Esophagus squamous epithelium (tissue), 5 donors: ENCODE measurements at places on chromosomes 5 and 9.
A peak's percentile ranks its signal among the peaks of the same experiment; 100 is the strongest.

DNA sequence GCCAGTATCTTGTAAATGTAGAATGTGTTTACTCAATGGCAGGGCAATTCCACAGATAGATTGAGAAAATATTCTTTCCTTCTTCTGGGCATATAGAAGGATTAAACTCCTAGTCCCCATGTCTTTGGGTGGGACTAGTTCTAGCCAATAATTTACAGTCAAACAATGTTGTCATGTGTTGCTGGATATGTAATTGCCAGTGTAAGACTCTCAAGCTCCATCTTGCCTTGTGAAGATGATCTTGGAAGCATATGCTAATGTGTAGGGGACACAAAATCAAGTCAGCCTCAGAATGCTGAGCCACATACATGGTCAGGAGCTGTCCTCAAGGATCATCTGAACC lies 386.9 kb downstream of the CETN3 start:
- no peaks in the 10 kb centered on the region for H3K27me3 ChIP-seq
- H3K4me3 ChIP-seq: no peak overlapping the region
- H3K27ac ChIP-seq: no peak overlapping the region

DNA sequence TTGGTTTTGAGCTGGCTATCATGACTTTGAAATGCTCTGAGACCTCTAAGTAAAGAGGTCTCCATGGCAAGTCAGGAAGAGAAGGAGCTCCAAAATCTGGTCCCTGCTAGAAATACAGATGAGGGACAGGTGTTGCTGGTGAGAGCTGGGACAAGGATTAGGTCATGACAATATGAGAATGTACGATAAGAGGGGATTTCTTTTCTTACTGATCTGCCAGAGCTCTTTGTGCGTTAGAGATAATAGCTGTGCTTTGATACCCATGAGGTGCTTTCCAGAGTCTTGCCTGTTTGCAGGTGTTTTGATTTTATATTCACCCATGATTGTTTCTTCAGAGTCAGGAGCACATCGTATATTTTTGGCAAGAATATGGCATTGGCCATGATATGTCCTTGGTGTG lies 56.5 kb downstream of the ANKRD33B start:
- H3K36me3 ChIP-seq: no peaks in the 10 kb centered on the region
- H3K4me3 ChIP-seq: no peak overlapping the region
- H3K27ac ChIP-seq: no peak overlapping the region
- H3K4me1 ChIP-seq: no peaks in the 10 kb centered on the region
- no peak for DNase-seq

DNA sequence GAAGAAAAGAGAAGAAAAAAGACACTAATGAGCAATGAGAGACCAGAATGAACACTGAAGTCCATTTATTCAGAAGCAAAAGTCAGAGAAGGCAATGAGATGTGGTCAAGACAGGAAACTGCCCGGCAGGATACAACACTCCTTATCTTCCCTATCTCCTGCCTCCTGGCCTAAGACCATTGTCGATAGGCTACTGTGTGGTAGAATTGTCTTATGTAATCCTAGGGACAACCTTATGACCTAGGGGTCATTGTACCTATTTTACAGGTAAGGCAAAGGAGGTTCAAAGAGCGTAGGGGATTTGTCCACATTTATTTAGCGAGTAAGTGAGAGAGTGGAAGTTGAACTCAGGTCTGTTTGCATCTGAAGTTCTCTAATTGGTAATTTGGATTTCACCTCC lies 63.0 kb upstream of the PTPN3 start:
- no peak overlapping the region for H3K4me3 ChIP-seq
- no peak overlapping the region for H3K27ac ChIP-seq
- peaks cover 7% of the 10 kb centered on the region for H3K27me3 ChIP-seq
- peaks cover 5% of the 10 kb centered on the region for H3K4me1 ChIP-seq
- no peak for DNase-seq

- H3K36me3 ChIP-seq: no peaks in the 10 kb centered on the region
- no peak for DNase-seq
Measured at GRCh38 chr9:108972626-108973209, 38.5 kb downstream of the ABITRAM start.

DNA sequence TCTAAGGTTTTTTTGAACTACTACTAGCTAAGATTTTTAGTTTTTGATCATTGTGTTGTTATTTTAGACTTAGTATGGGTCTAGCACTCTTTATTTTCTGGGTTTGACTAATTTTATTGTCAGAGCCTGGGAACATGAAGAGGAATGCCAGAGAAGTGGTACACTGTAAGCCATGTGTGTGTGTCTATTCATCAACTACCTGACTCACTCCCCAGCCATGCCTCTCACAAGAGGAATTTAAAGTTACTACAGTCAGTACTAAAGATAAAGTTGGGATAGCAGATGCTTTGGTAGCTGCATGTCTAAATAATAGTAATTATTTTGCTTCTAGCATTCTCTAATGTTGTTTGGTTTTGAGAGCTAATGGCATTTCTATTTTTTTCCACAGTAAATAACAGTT lies 264.8 kb downstream of the CSNK1G3 start:
- no peak overlapping the region for H3K4me3 ChIP-seq
- no peaks in the 10 kb centered on the region for H3K27me3 ChIP-seq
- H3K27ac ChIP-seq: no peak overlapping the region

- no peak for DNase-seq
- no peaks in the 10 kb centered on the region for H3K36me3 ChIP-seq
- no peak overlapping the region for H3K27ac ChIP-seq
Measured at GRCh38 chr5:166517976-166518375, 1773.5 kb upstream of the WWC1 start.

GRCh38 chr5:137265457-137265856 lies 233.7 kb downstream of the SPOCK1 start:
- no peak overlapping the region for H3K4me3 ChIP-seq
- H3K36me3 ChIP-seq: no peaks in the 10 kb centered on the region
- no peaks in the 10 kb centered on the region for H3K4me1 ChIP-seq
- no peak for DNase-seq
- no peaks in the 10 kb centered on the region for H3K27me3 ChIP-seq

GRCh38 chr9:98775831-98776441 lies 20.4 kb downstream of the ANKS6 start:
- no peak overlapping the region for H3K27ac ChIP-seq
- no peaks in the 10 kb centered on the region for H3K27me3 ChIP-seq

DNA sequence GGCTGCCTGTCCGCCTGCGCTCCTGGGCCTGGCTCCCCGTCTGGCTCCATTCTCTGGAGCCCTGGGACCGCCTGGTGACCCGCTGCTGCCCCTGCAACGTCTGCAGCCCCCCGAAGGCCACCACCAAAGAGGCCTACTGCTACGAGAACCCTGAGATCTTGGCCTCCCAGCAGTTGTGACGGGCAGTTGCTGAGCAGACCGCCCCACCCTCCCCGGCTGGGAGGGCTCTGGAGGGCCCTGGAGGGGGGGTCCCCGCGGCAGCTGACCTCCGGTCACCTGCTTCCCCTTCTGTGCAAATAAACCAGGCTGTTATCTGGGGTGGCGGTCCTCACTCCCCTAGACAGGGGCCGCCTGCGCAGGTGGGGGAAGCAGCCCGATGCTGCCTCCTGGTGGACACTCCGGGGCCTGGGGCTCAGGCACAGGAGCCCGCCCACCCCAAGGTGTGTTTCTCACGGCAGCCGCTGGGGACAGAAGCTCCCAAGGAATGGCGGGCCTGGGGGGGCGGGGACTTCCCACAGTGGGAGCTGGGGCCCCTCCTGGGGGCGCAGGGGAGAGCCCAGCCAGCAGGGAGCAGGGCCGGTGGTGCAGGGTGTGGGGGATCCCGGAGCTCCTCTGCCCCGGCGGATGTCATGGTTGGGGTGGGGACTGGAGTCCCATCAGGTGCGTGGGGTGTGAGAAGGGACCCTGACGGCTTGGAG lies 4.7 kb upstream of the TUBB4B start:
- DNase-seq: no peak
- H3K4me1 ChIP-seq: peaks cover 16% of the 10 kb centered on the region
- H3K36me3 ChIP-seq: no peaks in the 10 kb centered on the region
- H3K27me3 ChIP-seq: no peaks in the 10 kb centered on the region

- H3K4me3 ChIP-seq: no peak overlapping the region
- peak overlapping the region; percentile 91 for H3K27ac ChIP-seq
- H3K27me3 ChIP-seq: no peaks in the 10 kb centered on the region
- H3K36me3 ChIP-seq: no peaks in the 10 kb centered on the region
Measured at GRCh38 chr9:97554566-97555075, 53.2 kb downstream of the TMOD1 start.

DNA sequence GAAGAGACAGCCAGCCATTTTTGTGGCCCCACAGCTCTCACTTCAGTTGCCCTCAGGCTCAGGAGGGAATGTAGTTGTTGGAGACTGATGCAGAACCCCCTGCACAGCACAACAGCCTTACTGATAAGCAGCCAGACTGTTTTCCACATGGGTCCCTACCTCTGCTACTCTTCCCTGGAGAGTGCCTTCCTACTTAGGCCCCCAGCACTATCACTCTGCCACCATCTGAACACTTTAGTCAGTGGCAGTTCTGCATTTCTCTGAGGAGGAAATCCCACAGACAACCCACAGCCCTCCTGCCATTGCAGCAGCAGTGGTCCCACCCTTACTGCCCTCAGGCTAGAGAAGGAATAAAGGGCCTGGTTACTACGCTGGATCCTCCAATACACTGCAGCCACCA lies 61.8 kb upstream of the PTPRD start:
- no peaks in the 10 kb centered on the region for H3K36me3 ChIP-seq
- H3K27me3 ChIP-seq: no peaks in the 10 kb centered on the region
- DNase-seq: no peak

- H3K36me3 ChIP-seq: no peaks in the 10 kb centered on the region
- H3K4me1 ChIP-seq: peaks cover 15% of the 10 kb centered on the region
- H3K27ac ChIP-seq: no peak overlapping the region
- no peak for DNase-seq
- H3K27me3 ChIP-seq: no peaks in the 10 kb centered on the region
- H3K4me3 ChIP-seq: peak overlapping the region; percentile 50
Measured at GRCh38 chr5:140145818-140146522, 20.2 kb downstream of the IGIP start.

- no peak overlapping the region for H3K4me3 ChIP-seq
- peaks cover 13% of the 10 kb centered on the region for H3K4me1 ChIP-seq
- H3K36me3 ChIP-seq: no peaks in the 10 kb centered on the region
- H3K27me3 ChIP-seq: no peaks in the 10 kb centered on the region
- H3K27ac ChIP-seq: peak overlapping the region; percentile 2
Measured at GRCh38 chr5:71924980-71925379, 182.3 kb upstream of the MAP1B start.

DNA sequence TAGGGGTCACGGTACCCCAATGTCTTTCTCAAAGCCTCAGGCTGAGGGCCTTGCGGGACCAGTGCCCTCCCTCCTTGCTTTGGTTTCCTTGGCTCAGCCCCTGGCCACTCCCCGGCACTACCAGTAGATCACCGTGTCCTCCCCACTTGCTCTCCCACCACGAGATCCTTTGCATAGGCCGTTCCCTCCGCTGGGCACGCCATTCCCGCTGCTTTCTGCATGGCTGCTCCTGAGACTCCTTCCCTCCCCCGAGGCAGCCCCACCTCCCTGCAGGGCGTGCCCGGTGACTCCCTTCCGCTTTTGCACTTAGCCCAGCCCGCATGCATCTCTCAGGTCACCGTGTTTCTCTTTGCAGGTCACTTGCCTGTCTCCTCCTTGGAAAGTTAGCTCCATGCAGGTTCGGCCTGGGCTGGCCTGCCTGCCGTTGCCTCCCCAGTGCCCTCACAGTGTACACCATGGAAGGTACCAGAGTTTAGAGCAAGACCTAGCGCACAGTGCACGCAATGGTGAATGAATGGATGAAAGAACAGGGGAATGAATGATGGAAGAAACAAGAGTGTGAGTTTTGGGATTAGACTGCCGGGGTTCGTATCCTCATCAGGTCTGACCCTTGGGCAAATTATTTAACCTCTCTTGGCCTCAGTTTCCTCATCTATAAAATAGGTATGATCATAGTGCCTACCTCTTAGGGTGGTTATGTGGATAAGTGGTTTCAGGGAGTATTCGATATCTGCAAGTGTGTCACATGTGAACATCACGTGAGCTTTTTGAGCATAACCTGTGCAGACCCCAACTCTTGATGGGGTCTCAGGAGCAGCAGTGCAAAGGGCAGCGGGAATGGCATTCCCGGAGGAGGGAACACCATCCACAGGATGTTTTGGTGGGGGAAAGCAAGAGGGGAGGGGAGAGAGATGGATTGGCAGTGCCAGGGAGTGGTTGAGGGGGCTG lies 214.3 kb downstream of the C9orf50 start:
- no peak for DNase-seq
- H3K4me3 ChIP-seq: no peak overlapping the region
- peaks cover 23% of the 10 kb centered on the region for H3K4me1 ChIP-seq
- no peaks in the 10 kb centered on the region for H3K36me3 ChIP-seq

GRCh38 chr5:103476811-103477210 lies 85.8 kb downstream of the NUDT12 start:
- no peak overlapping the region for H3K4me3 ChIP-seq
- no peak for DNase-seq
- no peak overlapping the region for H3K27ac ChIP-seq

DNA sequence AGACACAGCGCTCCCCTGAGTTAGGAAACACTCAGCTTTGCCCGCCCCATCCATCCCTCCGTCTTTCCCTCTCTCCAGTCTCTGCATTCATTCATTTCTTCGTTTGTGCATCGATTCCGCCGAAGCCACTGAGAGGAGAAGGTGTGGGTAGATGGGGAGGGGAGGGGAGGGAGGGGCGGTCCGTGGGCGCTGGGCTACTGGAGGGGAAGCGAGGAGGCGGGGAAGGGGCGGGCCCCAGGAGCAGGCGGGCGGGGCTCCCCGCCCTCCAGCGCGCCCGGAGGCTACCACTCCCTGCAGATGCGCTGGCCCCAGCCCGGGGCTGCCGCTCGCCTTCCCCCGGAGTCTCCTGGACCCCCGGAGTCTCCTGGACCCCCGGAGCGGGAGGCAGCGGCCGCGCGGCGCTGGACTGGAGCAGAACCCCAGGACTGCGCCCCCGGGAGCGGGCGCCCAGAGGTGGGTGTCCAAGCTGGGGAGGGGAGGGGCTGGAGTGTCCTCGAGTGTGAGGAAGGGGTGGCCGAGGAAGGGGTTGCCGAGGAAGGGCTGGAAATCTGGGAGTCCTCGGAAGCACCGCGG lies 159.5 kb downstream of the C9orf152 start:
- H3K36me3 ChIP-seq: no peaks in the 10 kb centered on the region
- DNase-seq: peak; percentile 18
- H3K4me1 ChIP-seq: peaks cover 13% of the 10 kb centered on the region
- peak overlapping the region; percentile 91 for H3K27ac ChIP-seq

GRCh38 chr9:2889023-2889422 lies 45.1 kb upstream of the PUM3 start:
- H3K4me3 ChIP-seq: no peak overlapping the region
- no peaks in the 10 kb centered on the region for H3K4me1 ChIP-seq
- H3K36me3 ChIP-seq: no peaks in the 10 kb centered on the region
- no peaks in the 10 kb centered on the region for H3K27me3 ChIP-seq
